GM10248 (cell line): ENCODE measurements at places on chromosomes 4 and X.
A peak's percentile ranks its signal among the peaks of the same experiment; 100 is the strongest.

GRCh38 chr4:53455766-53456165 is 78.3 kb downstream of the FIP1L1 start:
- DNase-seq: no peak

- no peak for DNase-seq
These were observed 108.8 kb downstream of the NAA11 start for GRCh38 chr4:79217025-79217424.

DNA sequence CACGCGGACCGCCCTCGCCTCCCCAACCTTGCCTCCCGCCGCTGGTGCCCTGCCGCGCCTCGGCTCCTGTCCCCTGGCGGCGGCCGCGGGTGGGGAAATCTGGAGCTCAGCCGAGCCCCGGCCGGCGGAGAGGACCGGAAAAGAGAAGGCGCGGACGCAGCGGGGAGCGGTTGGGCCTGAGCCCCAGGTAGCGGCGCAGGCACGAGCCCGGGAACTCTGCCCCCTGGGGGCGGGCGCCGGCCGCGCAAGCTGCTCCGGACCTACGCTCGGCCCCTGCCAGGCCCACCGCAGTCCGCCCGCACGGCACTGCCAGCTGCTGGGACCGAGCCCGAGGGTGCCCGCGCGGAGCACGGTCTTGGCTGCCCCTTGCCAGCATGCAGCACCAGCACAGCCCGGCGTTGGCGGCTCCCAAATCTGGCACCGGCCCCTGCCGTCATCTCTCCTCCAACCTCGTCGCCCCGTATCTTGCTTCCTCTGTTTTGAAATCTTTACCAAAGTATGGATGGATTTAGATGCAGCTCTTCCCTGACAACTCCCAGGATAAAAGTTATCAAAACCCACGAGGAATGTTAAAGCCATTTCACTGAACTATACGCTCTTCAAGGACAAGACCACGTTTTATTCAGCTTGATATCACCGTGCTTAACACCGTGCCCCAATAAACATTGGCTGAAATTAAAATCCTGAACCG is at the start of gene PRSS12:
Gene PRSS12, minus strand, starts transcription at position 161 of the 691 bp plus-strand sequence. CDS start 283 bp downstream, outside the sequence.
- DNase-seq: peak; percentile 86

DNA sequence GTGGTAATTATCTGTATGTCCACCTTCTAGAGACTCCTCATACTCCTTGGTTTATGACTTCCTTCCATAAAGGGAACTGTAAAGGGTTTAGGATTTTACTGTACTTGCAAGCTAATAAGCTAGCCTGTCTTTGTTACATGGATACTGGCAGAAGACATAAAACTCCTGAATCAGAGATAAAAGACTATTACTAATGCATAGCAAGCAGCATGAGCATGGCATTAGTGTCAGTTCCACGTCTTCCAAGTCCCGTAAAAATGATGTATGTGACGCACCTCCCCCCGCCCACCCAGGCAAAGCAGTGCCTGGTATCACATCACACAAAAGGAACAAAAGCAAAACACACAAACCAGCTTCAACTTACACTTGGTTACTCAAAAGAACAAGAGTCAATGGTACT is 71.0 kb downstream of the SLC10A6 start:
- DNase-seq: no peak

GRCh38 chr4:123984886-123985285 is 588.3 kb downstream of the SPRY1 start:
- no peak for DNase-seq
